ENCODE measurements at places on chromosomes 5 and 9.

- no peak for DNase-seq
Measured at GRCh38 chr9:93669958-93670207, 93.5 kb downstream of the PHF2 start.

DNA sequence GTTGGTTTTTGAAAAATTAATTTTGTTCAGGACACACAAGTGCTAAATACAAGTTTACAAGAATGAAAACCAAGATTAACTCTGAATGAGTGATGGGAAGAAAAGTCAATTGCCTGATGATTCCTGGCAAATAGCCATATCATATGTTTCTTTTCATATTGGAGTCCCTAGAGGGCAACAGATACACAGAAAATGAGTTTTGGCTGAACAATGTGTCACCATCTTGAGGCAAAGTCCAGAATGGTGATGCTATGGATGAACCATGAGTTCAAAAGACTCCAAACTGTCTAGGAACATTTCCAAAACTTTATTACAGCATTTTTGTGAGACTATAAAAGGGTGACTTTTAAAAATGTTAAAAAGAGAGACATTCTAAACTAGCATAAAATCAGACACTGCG, 382.9 kb downstream of the TMEM161B start:
- no peak for DNase-seq

- no peak for DNase-seq
Measured at GRCh38 chr5:151499501-151500035, 52.2 kb downstream of the SLC36A1 start.

- DNase-seq: no peak
Measured at GRCh38 chr9:120393386-120394057, 186.4 kb downstream of the CDK5RAP2 start.

GRCh38 chr9:2727966-2728613, 10.8 kb downstream of the KCNV2 start:
- DNase-seq: no peak

GRCh38 chr5:143350341-143350740, 53.1 kb downstream of the NR3C1 start:
- DNase-seq: no peak

DNA sequence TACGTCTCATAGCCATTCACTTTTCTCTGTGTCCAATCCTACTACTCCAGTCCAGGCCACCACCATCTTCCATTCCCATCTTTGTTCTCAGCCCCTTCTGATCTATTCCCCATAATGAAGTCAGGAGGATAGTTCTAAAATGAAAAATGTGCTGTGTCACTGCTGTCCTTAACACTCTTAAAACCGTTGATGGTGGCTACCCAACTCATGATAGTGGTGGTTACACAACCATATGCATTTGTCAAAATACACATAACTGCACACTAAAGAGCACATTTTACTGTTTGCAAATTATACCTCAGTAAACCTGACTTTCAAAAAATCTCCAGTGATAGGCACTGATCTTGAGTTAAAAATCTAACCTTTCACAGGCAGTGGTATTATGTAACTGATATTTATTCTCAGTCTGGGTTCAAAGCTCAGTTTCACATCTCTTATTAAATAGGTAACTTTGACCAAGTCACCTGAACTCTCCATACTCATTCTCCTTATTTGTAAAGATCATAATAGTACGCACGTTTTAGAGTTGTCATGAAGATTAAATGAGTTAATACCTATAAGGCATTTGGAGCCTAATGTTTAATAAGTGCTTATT, 24.6 kb upstream of the ADRB2 start:
- no peak for DNase-seq

- DNase-seq: no peak
Measured at GRCh38 chr5:142819292-142819691, 49.1 kb downstream of the ARHGAP26 start.

DNA sequence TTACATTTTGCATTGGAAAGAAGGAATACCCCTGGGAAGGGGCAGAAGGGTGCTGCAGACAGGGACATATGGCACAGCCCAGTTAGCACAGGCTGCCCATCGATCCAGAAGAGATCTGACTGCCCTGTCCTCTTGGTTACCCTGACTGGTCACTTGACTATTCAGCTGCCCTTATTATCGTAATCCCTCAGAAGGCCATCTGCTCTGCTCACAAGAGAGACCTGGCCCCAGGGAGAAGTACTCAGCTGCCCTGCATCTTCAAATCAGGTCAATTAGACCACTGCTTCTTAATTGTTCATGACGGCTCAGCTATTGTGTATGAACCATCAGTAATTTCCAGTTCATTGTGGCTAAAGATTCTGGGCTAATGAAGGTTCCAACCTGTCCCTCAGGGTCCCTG, 345.0 kb downstream of the TLE1 start:
- no peak for DNase-seq

DNA sequence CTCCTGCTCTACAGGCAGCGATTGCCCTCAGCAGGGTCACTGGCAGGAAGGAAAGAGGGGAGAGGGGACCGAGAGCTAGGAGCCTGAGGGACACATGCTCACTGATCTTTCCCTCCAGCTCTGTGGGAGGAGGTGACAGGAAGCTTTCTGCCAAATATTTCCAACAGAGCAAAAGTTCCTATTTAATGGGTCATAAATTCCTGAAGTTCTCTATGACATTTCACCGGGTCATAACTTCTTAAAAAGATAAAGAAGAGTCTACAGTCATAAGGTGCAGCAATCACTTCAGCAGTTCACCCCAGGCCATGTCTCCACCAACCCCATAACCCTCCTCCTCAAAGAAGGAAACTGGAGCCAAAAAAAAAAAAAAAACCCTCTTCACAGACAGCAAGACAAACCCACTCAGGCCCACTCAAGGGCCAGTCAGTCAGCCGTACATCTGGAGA, 481.1 kb downstream of the NR2F1-AS1 start:
- DNase-seq: no peak

DNA sequence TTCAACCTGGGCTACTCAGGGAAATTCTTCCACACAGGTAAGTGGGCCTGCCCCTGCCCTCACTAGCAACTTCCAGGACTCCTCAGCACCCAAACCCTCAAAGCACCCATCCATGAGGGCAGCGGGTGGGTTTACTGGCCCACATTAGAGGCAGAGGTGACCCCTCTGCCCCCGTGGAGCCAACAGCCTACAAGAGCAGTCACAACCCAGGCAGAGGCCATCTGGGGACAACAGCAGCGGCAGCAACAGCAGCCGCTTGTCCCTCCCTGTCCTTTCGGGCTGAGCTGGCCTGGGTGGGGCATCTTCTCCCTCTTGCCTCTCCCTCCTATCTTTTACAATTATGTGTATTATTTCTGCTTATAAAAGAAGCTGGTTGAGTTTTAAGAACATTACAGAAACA, 25.1 kb downstream of the NDST1 start:
- no peak for DNase-seq

GRCh38 chr5:52897238-52897614, 91.9 kb upstream of the ITGA2 start:
- DNase-seq: no peak

GRCh38 chr5:124627815-124628595, 118.4 kb downstream of the ZNF608 start:
- DNase-seq: no peak

DNA sequence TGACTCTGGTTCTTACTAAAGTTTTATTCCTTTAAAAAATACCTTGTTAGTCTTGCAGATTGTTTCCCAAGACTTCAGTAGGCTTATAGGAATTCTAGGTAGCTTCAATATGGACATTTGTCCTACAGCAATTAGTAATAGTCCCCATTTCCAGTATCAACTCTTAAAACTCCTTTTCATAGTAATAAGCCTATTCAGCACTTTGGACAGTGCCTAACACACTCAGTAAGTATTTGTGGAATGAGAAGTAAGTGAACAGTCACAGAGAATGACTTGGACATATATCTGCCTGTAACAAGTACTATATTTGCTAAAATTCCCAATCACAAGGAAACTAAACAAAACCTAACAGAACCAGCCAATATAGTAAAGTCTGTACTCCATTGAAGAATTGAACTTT, 1291.8 kb upstream of the DMAC1 start:
- no peak for DNase-seq

GRCh38 chr9:79542735-79543620, 28.8 kb upstream of the TLE4 start:
- no peak for DNase-seq

DNA sequence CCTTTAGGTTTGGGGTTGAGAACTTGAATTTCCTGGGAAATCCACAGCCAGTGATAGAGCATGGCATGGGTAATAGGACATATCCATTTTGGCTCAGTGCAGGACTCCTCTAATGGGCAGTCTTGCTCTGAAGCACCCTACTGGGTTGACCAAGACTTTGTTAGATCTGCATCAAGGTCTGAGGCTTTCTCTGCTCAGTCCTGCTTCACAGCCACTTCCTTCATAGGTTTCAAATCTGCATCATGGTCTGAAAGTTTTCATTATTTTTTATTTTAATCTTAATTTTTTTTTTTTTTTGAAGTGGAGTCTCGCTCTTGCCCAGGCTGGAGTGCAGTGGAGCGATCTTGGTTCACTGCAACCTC, 36.5 kb downstream of the KIF2A start:
- DNase-seq: no peak

DNA sequence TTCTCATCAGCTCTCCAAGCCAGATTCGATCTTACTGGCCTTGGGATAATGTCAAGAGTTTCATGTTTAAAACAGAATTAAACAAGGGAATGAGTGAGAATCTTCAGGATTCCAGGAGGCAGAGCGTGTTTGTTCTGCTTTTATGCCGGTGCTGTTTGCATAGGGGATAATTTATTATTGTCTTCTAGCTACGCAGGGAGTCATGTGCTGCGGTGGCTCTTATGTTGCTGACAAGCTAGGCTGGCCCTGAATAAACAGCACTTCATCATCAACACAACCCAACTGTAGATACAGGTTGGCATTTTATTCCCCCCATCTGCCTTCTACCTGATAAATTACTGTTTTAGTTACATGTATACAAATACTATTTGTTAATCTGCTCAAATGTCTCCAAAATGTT, 47.1 kb upstream of the PCA3 start:
- DNase-seq: no peak

DNA sequence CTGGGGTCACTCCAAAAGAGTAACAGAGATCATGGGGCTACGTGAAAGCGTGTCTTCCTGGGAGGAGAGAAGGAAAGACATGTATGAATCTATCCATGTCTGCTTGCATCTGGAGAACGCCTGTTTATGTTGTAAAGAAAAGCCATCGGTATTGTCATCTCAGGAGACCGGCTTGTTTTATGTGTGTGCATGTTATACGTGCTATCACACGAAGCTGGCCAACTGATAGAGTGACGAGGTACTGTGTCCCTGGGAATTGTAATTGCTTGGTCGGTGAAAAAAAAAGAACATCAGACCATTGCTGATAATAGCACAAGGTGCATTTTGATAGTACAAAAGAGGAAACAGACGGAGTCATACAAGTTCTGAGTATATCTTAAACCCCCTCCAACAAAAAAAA, 370 bp upstream of the CDH6 start:
- no peak for DNase-seq

DNA sequence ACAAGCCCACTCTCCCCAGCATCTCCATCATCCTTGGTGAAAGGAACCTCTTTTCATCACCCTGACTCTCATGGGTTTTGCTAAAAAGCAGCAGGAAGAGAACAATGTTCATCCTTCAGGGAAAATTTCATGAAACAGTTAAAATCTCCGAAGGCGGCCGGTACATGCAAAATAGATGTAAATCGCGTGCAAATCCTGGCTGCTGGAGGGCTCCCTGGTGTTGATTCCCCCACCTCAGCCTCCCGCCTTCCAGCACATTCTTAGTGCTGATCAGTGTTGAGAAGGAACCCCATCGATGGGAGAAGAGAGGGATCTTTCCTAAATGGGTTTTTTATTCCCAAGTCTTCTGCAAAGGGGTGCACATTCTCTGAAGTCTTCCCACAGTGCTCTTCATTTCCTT, 8.7 kb upstream of the GFI1B start:
- DNase-seq: no peak

DNA sequence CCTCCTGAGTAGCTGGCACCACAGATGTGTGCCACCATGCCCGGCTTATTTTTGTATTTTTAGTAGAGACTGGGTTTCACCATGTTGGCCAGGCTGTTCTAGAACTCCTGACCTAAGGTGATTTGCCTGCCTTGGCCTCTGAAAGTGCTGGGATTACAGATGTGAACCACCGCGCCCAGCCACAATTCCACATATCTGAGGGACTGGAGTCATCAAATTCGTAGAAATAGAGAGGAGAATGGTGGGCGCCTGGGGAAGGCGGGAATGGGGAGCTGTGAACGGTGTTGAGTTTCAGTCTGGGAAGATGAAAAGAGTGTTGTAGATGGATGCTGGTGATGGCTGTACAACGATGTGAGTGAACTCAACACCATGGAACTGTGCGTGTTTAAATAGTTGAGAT, 1.9 kb upstream of the ABO start:
- no peak for DNase-seq

DNA sequence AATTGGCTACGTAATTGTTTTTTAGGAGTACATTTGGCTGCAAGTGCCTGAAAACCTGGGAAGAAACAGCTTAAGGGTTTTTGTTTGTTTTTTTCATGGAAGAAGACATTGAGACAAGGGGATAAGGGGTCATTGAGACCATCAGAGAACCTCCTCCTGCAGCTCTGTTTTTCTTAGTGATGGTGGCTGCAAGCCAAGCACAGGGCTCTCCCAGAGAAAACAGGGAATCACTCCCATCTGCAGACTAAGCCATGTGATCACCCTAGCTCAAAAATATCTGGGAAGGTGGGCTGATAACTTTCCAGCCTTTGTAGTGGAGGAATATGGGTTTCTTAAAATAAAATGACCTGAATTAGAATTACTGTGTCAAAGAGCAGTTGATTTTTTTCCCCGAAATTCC, 25.1 kb downstream of the PALM2AKAP2 start:
- no peak for DNase-seq

- no peak for DNase-seq
Measured at GRCh38 chr5:54415896-54416601, 39.5 kb upstream of the HSPB3 start.

DNA sequence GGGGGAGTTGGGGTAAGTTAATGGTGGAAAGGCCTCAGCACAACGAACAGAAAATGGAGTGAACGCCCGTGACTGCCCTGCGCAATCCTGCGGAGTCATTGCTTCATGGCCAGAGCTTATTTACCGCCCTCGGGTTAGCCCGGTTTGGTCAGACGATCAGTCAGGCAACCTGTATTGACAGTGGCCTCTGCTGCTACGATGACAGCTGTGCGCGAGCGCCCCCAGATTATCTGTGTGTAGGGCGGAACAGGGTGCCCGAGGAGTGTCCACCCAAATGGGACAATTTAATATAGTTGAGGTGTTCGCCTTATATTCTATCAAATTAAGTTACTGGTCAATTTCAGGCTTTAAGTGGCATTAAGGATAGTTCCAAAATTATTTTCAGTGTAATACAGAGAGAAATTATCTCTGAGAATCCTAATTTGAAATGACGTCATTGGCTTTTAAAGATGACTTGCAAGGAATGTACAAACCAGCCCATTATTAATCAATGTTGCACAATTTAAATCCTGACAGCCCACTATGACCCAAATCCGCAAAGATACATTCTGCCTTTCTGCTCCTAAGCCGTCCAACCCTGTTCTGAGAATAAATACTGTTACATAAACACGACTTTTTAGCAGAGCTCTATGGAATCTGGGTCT, 879 bp upstream of the UBQLN1 start:
- DNase-seq: peak; percentile 29

DNA sequence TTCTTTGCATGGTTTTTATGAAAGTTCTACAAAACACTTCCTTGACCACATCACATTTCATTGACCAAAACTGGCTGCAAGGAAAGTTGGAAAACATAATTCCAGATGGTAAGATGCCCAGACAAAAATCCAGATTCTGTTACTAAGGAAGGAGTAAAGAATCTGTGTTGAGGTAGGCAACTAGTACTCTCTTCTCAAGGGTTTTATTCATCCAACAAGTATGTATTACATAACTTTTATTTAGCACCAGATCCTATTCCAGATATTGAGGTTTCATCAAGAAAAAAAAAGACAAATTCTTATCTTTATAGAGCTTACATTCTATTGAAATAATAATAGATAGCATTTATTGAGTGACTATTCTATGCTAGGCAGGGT, 43.2 kb upstream of the UGCG start:
- DNase-seq: no peak
